Natural killer cell treated with Interleukin-12 subunit alpha and Interleukin-12 subunit beta and Interleukin-15 and Interleukin-18, amount 100 ng/mL, for 72 hours (primary cell): ENCODE measurements at places on chromosomes 1 and 21. TPM values are rescaled to one million over a fixed set of nuclear protein-coding genes. Genes with fewer than 3 reads are reported as not detected.

Gene RORC
- total RNA-seq = 0.17 TPM

- DNase-seq = no peak
These were observed 50.2 kb downstream of the SLC25A24 start for GRCh38 chr1:108149796-108150467.

DNA sequence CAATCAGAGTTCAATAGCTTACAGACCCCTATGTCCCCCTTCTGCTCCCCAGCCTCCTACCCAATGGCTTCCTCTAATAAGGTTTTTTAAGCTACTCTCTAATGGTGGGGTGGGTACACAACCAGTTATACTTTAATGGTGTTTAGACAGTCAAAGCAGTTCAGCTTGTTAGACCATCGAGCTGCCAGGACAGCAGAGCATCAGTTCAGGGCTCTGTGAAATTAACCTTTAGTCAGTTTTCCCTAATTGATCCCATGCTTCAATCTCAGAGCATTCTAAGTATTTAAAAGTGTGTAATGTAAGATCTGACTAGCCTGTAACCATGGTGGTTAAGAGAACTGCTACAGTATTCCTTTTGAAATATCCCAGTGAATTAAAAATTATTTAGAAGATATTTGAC is 107.2 kb upstream of the ZNF644 start:
- DNase-seq = no peak

- no peak for DNase-seq
These were observed 21.7 kb upstream of the S100A2 start for GRCh38 chr1:153587314-153587713.
